Neuronal stem cell (in vitro differentiated cells): ENCODE measurements at places on chromosomes 12 and 14.

DNA sequence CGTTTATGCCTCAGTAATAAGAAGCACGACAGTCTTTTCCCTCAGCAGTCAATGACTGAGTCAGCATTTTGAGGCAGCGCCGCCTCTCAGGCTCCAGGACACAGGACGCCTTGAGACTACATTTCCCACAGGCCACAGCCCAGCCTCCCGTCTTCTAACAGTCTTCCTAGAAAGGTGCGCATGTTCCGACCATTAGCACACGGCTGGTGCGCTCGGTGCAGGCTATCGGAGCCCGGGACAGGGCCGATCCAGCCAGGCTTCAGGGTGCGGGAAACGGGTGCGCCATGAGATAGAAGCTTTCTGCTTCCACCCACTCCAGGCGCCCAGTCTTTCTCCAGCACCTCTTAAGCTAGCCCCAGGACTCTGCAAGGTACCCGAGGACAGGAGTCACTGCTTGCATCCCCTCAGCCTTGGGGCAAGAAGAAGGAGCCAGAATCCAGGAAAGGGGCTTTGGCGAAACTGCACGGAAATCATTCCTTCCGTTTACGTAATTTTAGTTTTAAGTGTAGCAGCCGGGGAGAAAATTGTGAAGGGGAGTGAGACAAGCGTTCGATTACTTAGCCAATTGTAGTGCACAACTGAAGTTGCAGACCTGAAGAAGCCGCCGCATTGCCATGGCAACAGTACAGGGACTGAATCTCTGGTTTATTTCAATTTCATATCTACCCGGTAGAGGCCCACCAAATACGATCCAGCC lies 54.0 kb downstream of the ZNF641 start:
- no peaks in the 10 kb centered on the region for H3K4me1 ChIP-seq
- H3K27me3 ChIP-seq, result peaks cover 31% of the 10 kb centered on the region
- H3K27ac ChIP-seq, result no peak overlapping the region
- DNase-seq, result peak; percentile 66

DNA sequence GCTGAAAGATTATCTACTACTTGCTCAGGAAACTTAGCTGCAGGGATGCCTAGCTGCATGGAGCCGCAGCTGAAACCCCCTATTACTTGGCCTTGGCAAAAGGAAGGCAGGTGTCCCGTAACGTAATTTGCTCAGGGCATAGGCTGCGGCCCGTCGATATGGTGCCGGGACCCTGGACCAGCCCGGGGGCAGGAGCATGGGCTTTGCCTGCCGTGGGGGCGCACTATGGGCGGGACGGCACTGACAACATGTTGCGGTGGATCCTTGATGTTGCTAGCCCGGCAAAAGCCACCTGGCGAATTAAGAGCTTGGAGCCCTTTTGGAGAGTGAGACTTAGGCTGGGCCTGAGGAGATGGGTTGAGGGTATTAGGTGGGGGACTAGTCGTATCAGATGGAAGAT lies 1551.2 kb downstream of the AACS start:
- no peaks in the 10 kb centered on the region for H3K27me3 ChIP-seq
- H3K27ac ChIP-seq, result no peak overlapping the region
- DNase-seq, result no peak
- no peak overlapping the region for H3K4me3 ChIP-seq
- no peaks in the 10 kb centered on the region for H3K4me1 ChIP-seq

DNA sequence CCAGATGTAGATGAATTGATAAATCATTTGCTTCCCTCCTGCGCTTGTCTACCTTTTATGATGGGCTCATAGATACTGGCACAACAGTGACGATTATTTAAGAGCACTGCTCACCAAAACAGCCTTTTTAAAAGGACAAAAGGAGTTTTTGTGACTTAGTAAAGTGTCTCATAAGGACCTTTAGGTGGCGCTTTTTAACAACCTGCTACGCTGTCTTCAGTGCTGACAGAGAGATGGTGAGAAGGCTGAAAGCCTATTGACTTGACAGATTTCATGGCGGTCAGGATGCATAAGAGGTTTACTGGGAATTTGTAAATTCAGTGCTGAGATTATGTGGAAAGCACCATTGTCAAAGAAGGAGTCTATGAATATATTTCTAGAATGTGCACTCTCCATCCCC lies 87.6 kb downstream of the SLC15A5 start:
- H3K4me3 ChIP-seq, result no peak overlapping the region
- H3K27me3 ChIP-seq, result no peaks in the 10 kb centered on the region
- H3K27ac ChIP-seq, result no peak overlapping the region
- H3K4me1 ChIP-seq, result no peaks in the 10 kb centered on the region

DNA sequence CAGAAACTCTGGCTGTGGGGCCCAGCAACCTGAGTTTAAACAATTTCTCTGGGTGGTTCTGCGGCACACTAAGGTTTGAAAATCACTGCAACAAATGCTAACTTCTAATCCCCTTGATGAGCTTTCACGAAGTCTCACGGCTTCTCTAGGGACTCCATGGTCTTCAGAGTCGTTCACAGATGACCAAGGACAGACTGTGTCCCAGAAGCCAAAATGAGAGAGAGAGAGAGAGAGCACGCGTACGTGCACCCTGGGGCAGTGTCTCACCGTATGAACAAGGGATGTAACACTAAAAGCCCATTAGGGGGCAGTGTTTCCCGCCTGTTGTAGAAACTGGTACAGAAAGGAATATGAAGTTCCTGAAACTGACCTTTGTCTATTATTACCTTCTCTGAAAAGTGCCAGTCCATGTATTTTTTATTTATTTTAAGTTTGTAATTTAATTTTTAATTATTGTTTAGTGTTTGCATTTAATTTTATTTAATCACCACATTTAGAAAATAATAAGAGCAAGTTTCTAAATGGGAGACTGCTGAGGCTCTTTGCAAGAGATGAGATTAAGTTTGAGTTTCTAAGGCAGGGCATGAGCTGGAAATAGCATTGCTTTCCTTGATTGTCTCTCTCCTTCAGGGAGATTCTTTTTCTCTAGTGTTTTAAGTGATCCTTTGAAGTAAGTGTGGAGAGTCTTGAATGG lies 3.4 kb downstream of the APOLD1 start:
- no peaks in the 10 kb centered on the region for H3K36me3 ChIP-seq
- H3K27ac ChIP-seq, result no peak overlapping the region
- peak; percentile 54 for DNase-seq
- H3K27me3 ChIP-seq, result no peaks in the 10 kb centered on the region

- no peaks in the 10 kb centered on the region for H3K27me3 ChIP-seq
- peak overlapping the region; percentile 99 for H3K4me3 ChIP-seq
- peak overlapping the region; percentile 92 for H3K27ac ChIP-seq
- peak; percentile 32 for DNase-seq
- peaks cover 5% of the 10 kb centered on the region for H3K4me1 ChIP-seq
Measured at GRCh38 chr12:100267603-100268281, 765 bp downstream of the SCYL2 start.

GRCh38 chr12:15859116-15859515 lies 23.1 kb upstream of the STRAP start:
- no peak overlapping the region for H3K27ac ChIP-seq
- no peak overlapping the region for H3K4me3 ChIP-seq
- no peaks in the 10 kb centered on the region for H3K36me3 ChIP-seq
- no peaks in the 10 kb centered on the region for H3K4me1 ChIP-seq
- DNase-seq, result no peak
- H3K27me3 ChIP-seq, result no peaks in the 10 kb centered on the region
